ENCODE measurements at places on chromosomes 2 and 18.

- no peak for DNase-seq
Measured at GRCh38 chr2:7420530-7420929, 503.3 kb downstream of the RNF144A start.

DNA sequence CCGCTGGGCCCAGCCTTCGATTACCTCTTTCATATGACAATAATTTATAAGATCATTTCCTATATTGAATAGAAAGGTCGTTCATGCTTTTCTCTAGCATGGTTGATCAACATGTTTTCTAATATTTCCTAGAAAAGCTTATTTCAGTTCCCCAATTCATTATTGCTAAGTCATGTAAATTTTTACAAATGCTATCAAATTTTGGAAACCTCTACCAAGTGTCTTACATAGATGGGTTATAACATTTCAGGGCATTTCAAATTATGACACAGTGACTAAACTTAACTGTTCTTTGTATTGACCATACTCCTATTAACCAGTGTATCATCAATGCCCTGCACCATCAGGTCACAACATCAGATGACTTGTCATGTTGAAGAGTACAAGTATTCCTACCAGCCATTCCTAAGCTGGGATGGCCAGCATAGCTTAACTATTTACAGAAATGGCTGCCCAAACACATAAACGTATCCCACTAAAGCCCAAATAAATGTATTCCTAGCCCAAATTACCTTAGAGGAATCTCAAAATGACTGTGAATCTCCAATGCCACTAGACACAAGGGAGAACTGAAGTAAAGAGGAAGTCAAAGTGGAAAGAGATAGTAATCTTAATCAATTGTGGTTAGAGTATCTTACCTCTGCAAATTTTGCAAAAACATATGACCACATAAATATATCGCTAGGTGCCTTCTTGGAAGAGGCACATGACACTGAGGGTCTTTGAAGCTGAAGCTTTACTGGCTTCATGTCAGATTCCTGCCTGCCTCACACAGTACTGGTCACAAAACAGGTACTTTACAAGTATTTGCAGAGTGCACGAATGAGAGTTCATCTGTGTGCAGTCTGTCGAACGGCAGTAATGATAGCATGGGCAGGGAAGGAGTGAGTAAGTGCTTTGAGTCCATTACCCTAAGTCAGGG, 87.3 kb upstream of the TLK1 start:
- no peak for DNase-seq

GRCh38 chr2:230634146-230634545, 78.5 kb upstream of the CAB39 start:
- no peak for DNase-seq

DNA sequence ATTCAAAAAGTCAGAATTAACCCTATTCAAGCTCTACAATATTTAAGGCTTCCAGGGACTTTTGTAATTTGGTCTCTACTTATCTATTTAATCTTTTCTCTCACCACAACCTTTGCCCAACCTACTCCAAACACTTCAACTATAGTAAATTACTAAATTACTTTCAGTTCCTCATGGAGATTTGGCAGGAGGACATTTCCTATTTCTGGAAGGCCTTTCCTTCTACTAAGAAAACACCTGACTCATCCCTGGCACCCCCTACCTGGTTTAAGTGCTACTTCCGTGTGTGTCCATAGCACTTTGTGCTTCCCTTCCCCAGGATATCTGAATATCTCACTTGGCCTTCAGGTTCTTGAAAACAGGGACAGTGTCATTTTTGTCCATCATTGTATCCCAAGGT, 96.3 kb downstream of the UPP2 start:
- DNase-seq: no peak

DNA sequence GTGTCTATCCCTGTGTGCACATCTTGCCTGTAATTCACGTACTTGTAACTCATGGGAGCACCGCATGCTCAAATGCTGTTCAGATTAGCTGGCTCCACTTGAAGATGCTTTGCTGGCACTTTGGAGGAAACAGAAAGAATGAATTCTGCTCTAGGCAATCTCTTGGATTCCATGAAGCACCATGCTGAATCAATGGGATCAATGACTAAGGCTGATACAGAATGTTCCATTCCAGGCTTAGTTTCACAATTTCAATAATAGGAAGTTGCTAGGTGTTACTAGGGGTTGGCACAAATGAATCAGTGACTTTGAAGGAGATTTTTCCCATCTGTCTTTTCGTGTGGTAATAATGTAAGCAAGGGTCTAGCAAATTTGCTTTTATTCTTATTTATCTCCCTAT, 328.8 kb downstream of the OSR1 start:
- no peak for DNase-seq
